ENCODE measurements at places on chromosomes 12 and 14. TPM values are rescaled to one million over a fixed set of nuclear protein-coding genes. Genes with fewer than 3 reads are reported as not detected.

DCAF11 gene
- 96.3 TPM for total RNA-seq

CLEC4C gene
- 0.39 TPM for total RNA-seq

CLMN gene
- 51.5 TPM for total RNA-seq

DEGS2 gene
- 5.8 TPM for total RNA-seq

OR4K5 gene
- not detected for total RNA-seq

GRCh38 chr14:73428353-73428824 lies 30.0 kb downstream of the NUMB start:
- DNase-seq, result no peak

GRCh38 chr12:11500188-11500860 lies 105.0 kb upstream of the PRB2 start:
- peak; percentile 81 for DNase-seq

DNA sequence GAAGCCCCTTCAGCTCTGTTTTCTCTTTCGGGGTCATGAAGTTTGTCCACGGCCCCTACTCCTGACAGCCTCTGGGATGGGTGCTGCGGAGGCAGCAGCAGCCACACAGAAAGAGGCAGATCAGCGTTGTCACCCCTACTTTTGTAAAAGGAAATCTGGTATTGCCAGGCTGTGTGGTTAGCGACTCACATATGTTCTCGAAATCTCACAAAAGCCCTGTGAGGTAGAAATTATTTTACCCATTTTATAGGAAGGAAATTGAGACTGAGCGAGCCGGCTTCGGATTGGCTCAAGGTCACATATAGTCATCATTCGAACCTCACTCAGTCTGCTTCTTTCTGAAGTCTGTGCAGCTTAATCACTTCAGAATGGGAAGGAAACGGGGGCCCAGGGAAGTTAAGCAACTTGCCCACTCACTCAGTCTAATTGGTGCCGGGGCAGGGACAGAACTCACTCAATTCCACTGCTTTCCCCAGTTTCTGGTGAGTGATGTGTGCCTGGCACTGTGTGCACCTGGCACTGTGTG lies 1.1 kb upstream of the CKAP4 start:
- DNase-seq, result peak; percentile 65

GRCh38 chr12:104694711-104695110 lies 238.0 kb downstream of the CHST11 start:
- no peak for DNase-seq

GRCh38 chr12:130459916-130460315 lies 122.2 kb downstream of the PIWIL1 start:
- DNase-seq, result no peak

GRCh38 chr14:41607966-41608663 lies 1.4 kb downstream of the LRFN5 start:
- DNase-seq, result peak; percentile 8

GRCh38 chr12:53454707-53455106 lies 2.8 kb downstream of the PCBP2 start:
- DNase-seq, result no peak

- DNase-seq, result no peak
Measured at GRCh38 chr12:89684136-89684535, 24.5 kb downstream of the ATP2B1 start.

GRCh38 chr12:3233797-3234196 lies 156.6 kb downstream of the TSPAN9 start:
- DNase-seq, result no peak

- DNase-seq, result no peak
Measured at GRCh38 chr14:70398706-70399431, 18.0 kb downstream of the SYNJ2BP start.

GRCh38 chr12:120225852-120226640 lies 25.1 kb upstream of the RPLP0 start:
- DNase-seq, result no peak

DNA sequence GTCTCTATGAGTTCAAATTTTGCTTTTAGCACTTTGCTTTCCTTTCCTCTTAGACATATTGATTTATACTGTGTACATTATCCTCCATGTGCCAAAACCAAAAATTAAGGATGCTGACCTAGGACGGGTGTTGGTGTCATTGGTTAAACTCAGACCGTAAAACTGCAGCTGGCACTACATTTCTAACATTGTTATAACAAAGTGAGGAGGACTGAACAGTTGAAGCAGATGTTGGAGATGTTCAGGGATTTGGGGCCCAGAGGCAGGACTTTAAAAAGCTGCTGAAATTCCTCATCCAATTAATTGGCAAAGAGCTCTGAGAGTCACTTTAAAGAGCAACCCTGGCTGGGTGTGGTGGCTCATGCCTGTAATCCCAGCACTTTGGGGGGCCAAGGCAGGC lies 72.4 kb downstream of the TMTC1 start:
- DNase-seq, result no peak

DNA sequence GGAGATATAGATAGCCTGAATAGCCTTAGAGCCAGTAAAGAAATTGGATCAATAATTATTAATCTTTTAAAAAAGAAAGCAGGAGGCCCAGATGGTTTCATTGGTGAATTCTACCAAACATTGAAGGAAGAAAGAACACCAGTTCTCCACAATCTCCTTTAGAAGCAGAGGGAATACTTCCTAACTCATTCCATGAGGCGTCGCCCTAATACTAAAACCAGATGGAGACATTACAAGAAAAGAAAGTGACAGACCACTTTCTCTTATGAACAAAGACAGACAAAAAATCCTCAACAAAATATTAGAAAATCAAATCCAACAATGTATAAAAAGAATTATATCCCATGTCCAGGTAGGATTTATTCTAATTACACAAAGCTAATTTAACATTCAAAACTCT lies 362.6 kb downstream of the BCAT1 start:
- no peak for DNase-seq
